Stimulated activated CD8-positive, alpha-beta memory T cell treated with anti-CD3 and anti-CD28 coated beads, Interleukin-12 subunit alpha, Interleukin-12 subunit beta, amount 100 ng/mL, for 4 hours (primary cell): ENCODE measurements at places on chromosomes 13 and 19.

DNA sequence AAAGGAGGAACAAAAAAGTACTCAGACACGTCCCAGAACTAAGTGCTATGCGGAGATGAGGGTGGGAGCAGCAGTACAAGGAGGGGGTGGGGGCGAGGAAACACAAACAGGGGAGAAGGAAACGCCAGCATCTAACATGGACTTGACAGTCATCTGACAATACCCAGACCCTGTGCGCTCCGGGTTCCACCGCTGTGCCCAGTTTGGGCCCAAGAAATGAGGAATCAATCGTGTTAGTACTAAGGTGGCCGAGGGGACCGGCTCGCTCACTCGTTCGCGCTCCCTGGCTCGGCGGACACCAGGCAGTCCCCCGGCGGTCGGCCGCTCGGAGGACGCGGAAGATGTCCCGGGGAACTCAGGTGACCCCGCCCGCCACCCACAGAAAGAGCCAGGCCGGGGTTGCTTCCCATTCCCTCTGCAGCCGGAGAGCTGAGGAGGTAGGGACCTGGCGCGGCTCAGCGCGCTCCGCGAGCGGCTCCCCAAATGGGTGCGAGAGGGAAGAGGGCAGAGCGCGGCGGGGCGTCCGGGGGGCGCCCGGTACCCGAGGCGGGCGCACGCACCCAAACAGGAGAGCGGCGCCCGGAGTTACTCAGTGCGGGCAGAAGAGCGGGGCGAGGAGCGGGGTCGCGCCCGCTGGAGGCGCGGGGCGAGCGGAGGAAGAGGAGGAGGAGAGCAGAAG, 616 bp downstream of the TSHZ3 start:
- DNase-seq: no peak

DNA sequence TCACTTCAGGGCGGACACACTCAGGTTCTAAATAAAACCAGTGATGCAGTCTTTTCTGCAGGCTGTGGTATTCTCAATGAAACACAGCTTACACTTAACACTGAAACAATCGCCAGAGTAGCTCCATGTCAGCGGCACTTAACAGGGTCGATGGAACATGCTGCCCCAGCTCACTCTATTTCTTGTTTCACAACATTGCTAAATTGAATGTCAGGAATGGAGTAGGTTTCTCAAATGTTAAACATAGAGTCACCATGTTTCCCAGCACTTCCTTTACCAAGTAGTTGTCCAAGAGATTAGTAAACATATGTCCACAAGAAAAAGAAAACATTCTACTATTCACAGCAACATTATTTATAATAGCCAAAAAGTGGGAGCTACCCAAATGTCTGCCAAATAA, 306.9 kb downstream of the SLITRK6 start:
- DNase-seq: no peak

DNA sequence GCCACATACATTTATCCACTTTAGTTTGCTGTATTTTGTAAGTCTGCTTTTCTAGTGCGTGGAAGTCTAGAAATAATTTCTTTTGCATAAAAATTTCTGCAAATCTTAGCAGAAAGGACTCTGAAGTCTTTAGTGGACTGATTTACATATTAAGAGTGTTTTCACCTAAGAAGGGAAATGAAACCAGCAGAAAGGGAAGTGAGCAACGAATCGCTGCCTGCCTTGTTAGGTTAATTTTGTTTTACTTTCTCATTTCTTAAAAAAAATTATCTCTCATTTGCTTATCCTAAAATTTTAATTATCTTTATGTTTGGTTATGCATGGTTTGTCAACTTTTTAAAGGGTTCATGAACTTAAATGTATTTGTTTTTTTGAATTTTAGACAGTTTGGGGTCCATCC, 767 bp upstream of the GPR18 start:
- no peak for DNase-seq

- DNase-seq: peak; percentile 53
Observed at GRCh38 chr19:3163230-3163886, 15.2 kb upstream of the S1PR4 start.

DNA sequence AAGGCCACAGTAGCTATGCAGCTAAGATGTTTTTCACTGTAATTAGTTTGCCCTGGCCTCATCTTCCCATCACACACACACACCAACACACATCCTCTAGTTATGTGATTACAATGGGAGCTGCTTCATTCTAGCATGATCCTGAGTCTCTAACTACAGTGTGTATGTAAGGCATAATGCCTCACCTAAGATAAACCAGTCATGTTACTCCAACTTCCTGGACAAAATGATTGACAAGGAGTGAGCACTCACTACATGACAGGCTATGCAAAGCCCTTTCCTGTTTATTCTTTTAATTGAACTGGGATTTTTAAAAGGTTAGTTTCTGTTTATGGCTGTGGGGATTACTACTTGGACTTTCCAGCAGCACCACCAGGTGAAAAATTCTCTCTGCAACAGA, 400.8 kb upstream of the ATXN8OS start:
- no peak for DNase-seq

- no peak for DNase-seq
Observed at GRCh38 chr19:4018140-4018613, 10.6 kb downstream of the PIAS4 start.

GRCh38 chr13:50267066-50267465, 251.8 kb downstream of the KCNRG start:
- no peak for DNase-seq

DNA sequence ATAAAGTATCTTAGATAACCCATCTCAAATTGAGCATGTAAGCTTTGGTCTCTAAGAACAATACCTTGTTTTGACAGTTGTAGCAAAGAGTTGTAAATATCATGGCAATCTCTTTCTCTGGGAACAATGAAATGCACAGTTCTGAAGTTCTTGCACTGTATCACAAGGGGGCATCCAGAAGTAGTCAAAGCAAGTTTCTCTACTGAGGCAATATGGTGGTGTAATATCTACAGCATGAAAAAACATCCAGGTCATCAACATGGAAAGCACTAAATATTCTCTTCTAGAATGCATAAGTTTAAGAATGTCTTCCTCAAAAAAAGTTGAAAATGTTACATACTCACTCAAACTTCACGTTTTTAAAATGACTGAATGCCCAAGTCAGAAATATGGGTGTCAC, 19.6 kb downstream of the MTMR6 start:
- no peak for DNase-seq

GRCh38 chr19:11843722-11844121, 4.8 kb upstream of the ZNF439 start:
- no peak for DNase-seq

DNA sequence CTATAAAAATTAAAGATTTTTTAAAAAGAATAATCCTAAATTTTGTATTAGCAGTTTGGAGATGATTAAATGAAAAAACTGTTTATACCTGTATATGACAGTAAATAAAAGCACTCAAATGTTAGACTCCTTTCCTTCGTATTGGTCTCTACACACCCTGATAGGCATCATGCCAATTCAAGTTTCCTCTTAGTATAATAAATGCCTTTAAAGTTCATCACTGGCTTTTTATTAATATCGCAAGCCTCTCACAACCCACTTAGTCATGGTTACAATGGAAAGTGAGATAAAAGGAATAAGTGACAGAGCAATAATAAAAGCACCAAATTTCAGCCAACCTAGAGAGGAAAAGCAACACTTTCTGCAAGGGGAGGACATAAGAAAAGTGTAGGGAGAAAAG, 102.2 kb downstream of the PIBF1 start:
- no peak for DNase-seq

- no peak for DNase-seq
Observed at GRCh38 chr13:113219256-113219940, 10.0 kb downstream of the CUL4A start.

- no peak for DNase-seq
Observed at GRCh38 chr13:66216728-66217127, 1013.4 kb downstream of the PCDH9 start.

- DNase-seq: no peak
Observed at GRCh38 chr13:60572855-60573254, 175.8 kb downstream of the TDRD3 start.

DNA sequence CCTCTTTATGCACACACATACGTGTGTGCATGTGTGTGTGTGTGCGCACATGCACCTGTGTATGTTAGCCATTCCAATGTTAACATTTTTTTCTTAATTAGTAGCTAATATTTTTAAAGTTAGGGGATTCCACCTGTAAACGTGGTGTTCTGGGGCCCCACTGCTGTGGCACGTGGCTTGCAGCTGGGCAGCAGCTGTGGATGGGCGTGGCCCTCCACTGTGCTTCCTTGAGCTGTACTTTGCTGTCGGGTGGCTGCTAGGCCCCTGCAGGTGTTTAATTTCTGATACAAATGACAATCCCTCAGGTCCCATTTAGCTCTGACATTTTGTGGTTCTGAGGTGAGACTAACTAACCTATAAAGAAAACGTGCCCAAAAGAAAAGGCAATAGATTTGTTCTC, 58.9 kb upstream of the GJB6 start:
- no peak for DNase-seq

DNA sequence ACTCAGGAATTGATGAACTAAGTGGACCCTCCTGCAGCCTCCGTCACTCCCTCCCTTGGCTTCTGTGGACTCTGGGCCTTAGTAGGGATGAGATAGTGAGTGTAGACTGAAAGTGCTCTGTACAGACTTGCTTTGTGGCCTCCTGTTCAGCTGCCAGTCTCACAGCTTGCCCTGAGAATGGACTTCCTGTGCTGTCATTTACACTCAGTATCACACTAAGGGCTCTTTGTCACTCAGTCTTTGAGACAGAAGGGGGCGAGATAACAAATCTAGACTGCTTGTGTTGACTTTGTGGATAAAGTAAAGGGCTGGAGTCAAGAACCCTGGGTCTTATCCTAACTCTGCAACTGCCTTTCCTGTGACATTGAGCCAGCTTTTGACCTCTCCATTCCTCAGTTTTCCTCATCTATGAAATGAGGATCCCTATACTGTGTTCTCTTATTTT, 21.0 kb upstream of the SPRY2 start:
- no peak for DNase-seq

GRCh38 chr19:19145684-19146608, 7.7 kb upstream of the TMEM161A start:
- peak; percentile 64 for DNase-seq

- DNase-seq: no peak
Observed at GRCh38 chr19:48618278-48618915, 581 bp downstream of the RPL18 start.

- no peak for DNase-seq
Observed at GRCh38 chr13:39490136-39490535, 112.9 kb downstream of the LHFPL6 start.

- no peak for DNase-seq
Observed at GRCh38 chr13:31219909-31220598, 20.3 kb downstream of the B3GLCT start.

GRCh38 chr13:25988661-25989060, 63.2 kb downstream of the SHISA2 start:
- DNase-seq: no peak

DNA sequence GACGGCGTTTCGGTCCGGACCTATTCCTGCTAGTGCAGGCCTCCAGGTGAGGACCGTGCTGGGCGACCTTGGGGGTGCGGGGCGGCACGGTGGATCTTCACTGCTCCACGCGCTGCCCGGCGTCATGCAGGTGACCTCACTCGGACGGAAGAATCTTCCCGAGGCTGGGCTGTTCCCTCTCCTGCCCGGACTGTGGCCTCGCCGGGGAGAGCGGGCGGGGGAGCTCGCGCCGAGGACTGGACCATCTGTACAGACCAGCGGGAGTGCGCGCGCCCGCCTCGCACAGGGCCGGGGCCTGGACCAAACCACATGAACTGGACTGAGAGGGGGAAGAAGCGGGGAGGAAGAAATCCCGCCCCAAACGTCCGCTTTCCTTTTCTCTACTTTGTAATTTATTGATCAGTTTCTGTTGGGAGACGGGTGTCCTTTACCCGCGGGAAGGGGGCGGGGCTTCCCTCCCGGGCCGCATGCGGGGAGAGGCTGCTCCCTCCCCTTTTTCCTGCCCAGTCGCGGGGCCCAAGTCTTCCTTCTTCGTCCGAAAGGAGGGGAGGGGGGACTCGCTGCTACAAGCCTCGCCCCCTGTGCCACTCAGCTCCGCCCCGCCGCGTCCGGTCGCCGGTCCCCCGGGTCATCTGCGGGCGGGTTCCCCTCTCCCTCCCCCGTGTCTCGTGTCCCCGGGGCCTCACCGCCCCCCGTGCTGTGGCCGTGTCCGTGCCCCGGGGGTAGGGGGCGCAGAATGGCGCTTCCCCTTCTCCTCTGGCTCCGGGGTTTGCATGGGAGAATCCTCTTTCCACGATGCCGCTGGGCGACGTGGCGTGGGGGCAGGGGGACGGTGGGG, 4.9 kb downstream of the HRC start:
- DNase-seq: no peak

- no peak for DNase-seq
Observed at GRCh38 chr13:25803641-25804040, 248.2 kb downstream of the SHISA2 start.
